ENCODE measurements at places on chromosomes 6 and 20.

- DNase-seq = no peak
These were observed 16.6 kb upstream of the CCND3 start for GRCh38 chr6:41958022-41958856.

GRCh38 chr6:43878823-43879495, 108.9 kb downstream of the VEGFA start:
- DNase-seq = no peak

DNA sequence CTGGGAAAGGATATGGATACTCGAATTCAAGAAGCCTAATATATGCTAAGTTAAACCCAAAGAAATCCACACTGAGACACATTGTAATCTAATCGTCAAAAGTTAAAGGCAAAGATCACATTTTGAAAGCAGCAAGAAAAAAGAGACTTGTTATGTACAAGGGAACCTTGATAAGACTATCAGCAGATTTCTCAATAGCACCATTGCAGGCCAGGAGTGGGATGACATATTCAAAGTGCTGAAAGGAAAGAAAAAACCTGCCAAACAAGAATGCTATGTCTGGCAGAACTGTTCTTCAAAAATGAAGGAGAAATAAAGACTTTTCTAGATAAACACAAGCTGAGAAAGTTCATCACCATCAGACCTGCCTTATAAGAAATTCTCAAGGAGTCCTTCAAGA, 75.2 kb downstream of the COL21A1 start:
- DNase-seq = no peak

- DNase-seq = no peak
These were observed 203.6 kb upstream of the RNF217 start for GRCh38 chr6:124758663-124759062.
